ENCODE measurements at places on chromosomes 3 and 15. TPM values are rescaled to one million over a fixed set of nuclear protein-coding genes. Genes with fewer than 3 reads are reported as not detected.

GRCh38 chr3:156356537-156357363 is 198.2 kb downstream of the SSR3 start:
- H3K4me1 ChIP-seq: no peaks in the 10 kb centered on the region
- H3K27me3 ChIP-seq: peaks cover 19% of the 10 kb centered on the region
- no peak overlapping the region for H3K27ac ChIP-seq
- DNase-seq: no peak
- no peaks in the 10 kb centered on the region for H3K36me3 ChIP-seq
- no peak overlapping the region for H3K4me3 ChIP-seq

- no peak for DNase-seq
- no peaks in the 10 kb centered on the region for H3K4me1 ChIP-seq
- no peak overlapping the region for H3K27ac ChIP-seq
- H3K4me3 ChIP-seq: no peak overlapping the region
- H3K36me3 ChIP-seq: peaks cover 18% of the 10 kb centered on the region
- no peaks in the 10 kb centered on the region for H3K27me3 ChIP-seq
These were observed 11.6 kb upstream of the HGD start for GRCh38 chr3:120693439-120694171.

DNA sequence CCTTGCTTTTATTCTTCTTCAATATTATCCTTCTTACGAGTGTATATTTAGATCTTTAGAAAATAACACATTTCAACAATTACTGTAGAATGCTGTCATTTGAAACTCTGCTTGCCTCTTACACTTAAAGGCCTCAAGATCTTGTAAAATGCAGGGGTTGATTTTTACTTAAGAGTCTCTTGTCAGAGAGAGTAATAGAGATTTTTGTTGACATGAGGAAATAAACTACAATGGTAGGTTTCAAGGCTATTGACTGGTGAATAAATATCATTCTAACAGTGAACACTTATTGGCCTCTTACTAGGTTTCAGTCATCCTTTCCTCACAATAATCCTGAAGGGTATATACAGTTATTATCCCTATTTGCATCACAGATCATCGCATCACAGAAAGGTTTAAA is 344.6 kb downstream of the GBE1 start:
- H3K36me3 ChIP-seq: no peaks in the 10 kb centered on the region
- no peak overlapping the region for H3K27ac ChIP-seq
- no peak overlapping the region for H3K4me3 ChIP-seq

DNA sequence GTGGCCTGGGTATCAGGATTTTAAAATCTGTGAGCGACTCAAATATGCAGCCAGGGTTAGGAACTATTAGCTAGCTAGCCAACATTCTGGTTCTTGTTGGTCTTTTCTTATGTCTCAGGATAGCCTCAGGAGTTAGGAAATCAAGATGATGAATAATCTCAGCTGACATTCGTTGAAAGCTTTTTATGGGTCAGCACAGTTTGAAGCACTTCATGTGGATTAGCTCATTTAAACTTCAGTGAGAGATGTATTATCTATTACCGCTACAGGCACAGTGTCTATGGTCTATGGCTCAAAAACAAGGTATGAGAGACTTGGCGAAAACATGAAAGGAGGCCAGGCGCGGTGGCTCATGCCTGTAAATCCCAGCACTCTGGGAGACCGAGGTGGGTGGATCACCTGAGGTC is 187.5 kb upstream of the THRB start:
- no peak overlapping the region for H3K4me3 ChIP-seq
- no peak for DNase-seq
- peaks cover 44% of the 10 kb centered on the region for H3K27me3 ChIP-seq
- H3K36me3 ChIP-seq: no peaks in the 10 kb centered on the region
- H3K27ac ChIP-seq: no peak overlapping the region

- H3K4me3 ChIP-seq: peak overlapping the region; percentile 71
- no peak for DNase-seq
- no peak overlapping the region for H3K27ac ChIP-seq
- H3K27me3 ChIP-seq: peaks cover 18% of the 10 kb centered on the region
- no peaks in the 10 kb centered on the region for H3K36me3 ChIP-seq
These were observed 39.5 kb upstream of the MGA start for GRCh38 chr15:41620536-41621199.

DNA sequence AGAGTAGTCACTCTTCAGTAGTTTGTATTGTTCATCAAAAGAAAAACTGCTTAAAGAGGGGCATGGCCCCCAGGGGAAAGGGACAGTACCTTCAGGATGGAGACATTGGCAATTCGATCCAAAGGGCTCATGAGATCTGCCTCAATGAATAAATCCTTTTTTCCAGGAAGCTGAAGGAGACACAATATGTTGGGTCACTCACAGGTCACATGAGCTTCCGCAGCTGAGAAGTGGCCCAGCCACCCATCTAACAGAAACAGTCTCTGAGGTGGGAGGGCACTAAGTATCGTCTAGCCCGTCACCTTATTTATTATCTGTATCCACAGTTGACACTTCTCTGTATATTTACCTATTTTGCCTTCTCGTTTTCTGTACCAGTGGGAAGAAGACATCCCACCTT is 4.7 kb downstream of the VPS33B start:
- peaks cover 46% of the 10 kb centered on the region for H3K4me1 ChIP-seq
- DNase-seq: no peak
- H3K4me3 ChIP-seq: no peak overlapping the region
- no peak overlapping the region for H3K27ac ChIP-seq
- no peaks in the 10 kb centered on the region for H3K27me3 ChIP-seq
- H3K36me3 ChIP-seq: peaks cover 47% of the 10 kb centered on the region

GRCh38 chr15:49650676-49651075 is 29.8 kb downstream of the DTWD1 start:
- H3K36me3 ChIP-seq: no peaks in the 10 kb centered on the region
- no peaks in the 10 kb centered on the region for H3K27me3 ChIP-seq
- no peaks in the 10 kb centered on the region for H3K4me1 ChIP-seq
- no peak overlapping the region for H3K4me3 ChIP-seq
- no peak overlapping the region for H3K27ac ChIP-seq
- DNase-seq: no peak

DNA sequence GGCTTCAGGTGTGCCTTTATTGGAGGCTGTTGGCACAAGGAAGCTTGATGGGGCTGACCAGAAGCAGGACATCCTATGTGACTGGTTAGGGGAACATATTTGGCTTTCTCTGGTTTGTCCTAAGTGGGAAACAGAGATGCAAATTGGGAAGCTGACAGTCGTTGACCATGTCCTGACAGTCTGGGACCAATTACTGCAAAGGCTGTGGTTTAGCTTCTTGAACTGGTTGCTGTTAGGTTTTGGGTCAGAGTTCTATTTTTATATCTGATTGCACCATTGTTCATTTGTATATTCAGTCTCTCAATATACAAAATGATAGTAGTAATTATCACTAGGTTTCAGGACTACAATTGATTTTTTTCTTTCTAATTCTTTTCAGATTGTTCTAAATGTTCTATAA is 36.8 kb downstream of the SNTN start:
- no peaks in the 10 kb centered on the region for H3K36me3 ChIP-seq
- H3K27ac ChIP-seq: no peak overlapping the region
- H3K27me3 ChIP-seq: no peaks in the 10 kb centered on the region
- no peak overlapping the region for H3K4me3 ChIP-seq
- H3K4me1 ChIP-seq: no peaks in the 10 kb centered on the region

- no peaks in the 10 kb centered on the region for H3K27me3 ChIP-seq
- H3K4me1 ChIP-seq: peaks cover 86% of the 10 kb centered on the region
- peak overlapping the region; percentile 85 for H3K27ac ChIP-seq
- no peaks in the 10 kb centered on the region for H3K36me3 ChIP-seq
These were observed 32.5 kb downstream of the BHLHE40 start for GRCh38 chr3:5011555-5012256.

DNA sequence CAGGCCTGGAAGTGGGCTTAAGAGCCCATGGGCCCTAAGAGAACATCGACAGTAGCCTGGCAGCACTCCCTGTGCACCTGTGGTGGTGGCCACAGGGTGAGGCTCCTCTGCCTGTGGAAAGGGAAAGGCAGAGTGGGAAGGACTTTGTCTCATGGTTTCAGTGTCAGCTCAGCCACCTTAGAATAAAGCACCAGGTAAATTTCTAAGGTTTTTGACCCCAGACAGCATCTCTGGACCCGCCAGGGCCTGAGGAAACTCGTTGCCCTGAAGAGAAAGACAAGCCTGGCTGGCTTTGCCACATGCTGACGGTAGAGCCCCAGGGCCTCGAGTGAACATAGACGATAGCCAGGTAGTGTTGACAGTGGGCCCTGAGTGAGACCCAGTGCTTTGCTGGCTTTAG is 22.1 kb downstream of the GOLGA6A start:
- H3K36me3 ChIP-seq: no peaks in the 10 kb centered on the region
- peaks cover 17% of the 10 kb centered on the region for H3K4me1 ChIP-seq
- no peak overlapping the region for H3K27ac ChIP-seq
- H3K27me3 ChIP-seq: peaks cover 2% of the 10 kb centered on the region
- no peak overlapping the region for H3K4me3 ChIP-seq

GRCh38 chr15:100596792-100597191 is 5.2 kb downstream of the LINS1 start:
- peak overlapping the region; percentile 71 for H3K4me3 ChIP-seq
- H3K27ac ChIP-seq: peak overlapping the region; percentile 93
- peaks cover 47% of the 10 kb centered on the region for H3K36me3 ChIP-seq
- no peaks in the 10 kb centered on the region for H3K27me3 ChIP-seq

GRCh38 chr15:48358229-48359152 is 27.3 kb downstream of the DUT start:
- H3K36me3 ChIP-seq: no peaks in the 10 kb centered on the region
- DNase-seq: no peak
- no peak overlapping the region for H3K4me3 ChIP-seq
- H3K4me1 ChIP-seq: peaks cover 12% of the 10 kb centered on the region
- peaks cover 5% of the 10 kb centered on the region for H3K27me3 ChIP-seq

GRCh38 chr3:189869165-189869564 is 238.0 kb downstream of the TP63 start:
- no peak overlapping the region for H3K4me3 ChIP-seq
- no peaks in the 10 kb centered on the region for H3K36me3 ChIP-seq
- DNase-seq: no peak
- H3K4me1 ChIP-seq: no peaks in the 10 kb centered on the region

GRCh38 chr15:35448294-35448693 is 97.7 kb downstream of the DPH6 start:
- no peaks in the 10 kb centered on the region for H3K27me3 ChIP-seq
- H3K4me3 ChIP-seq: no peak overlapping the region
- no peaks in the 10 kb centered on the region for H3K4me1 ChIP-seq
- H3K36me3 ChIP-seq: no peaks in the 10 kb centered on the region

- peak overlapping the region; percentile 92 for H3K4me3 ChIP-seq
- no peaks in the 10 kb centered on the region for H3K27me3 ChIP-seq
- H3K27ac ChIP-seq: peak overlapping the region; percentile 92
- peak; percentile 90 for DNase-seq
- no peaks in the 10 kb centered on the region for H3K36me3 ChIP-seq
- H3K4me1 ChIP-seq: peaks cover 13% of the 10 kb centered on the region
These were observed 4.0 kb upstream of the SIN3A start for GRCh38 chr15:75455424-75455981.

GRCh38 chr3:135950941-135951340 is 14.6 kb upstream of the PPP2R3A start:
- H3K4me3 ChIP-seq: no peak overlapping the region
- no peaks in the 10 kb centered on the region for H3K4me1 ChIP-seq
- no peak overlapping the region for H3K27ac ChIP-seq

Gene CORO2B
- not detected for total RNA-seq

Gene PRSS50
- not detected for total RNA-seq

Gene UBP1
- 56.1 TPM for total RNA-seq

Gene DAPK2
- total RNA-seq: 3.7 TPM

Gene CD86
- total RNA-seq: 21.7 TPM

Data from activated CD4-positive, alpha-beta memory T cell treated with anti-CD3 and anti-CD28 coated beads, Interleukin-2, amount 10 ng/mL, durations not matched to agents 7 days and 5 days (primary cell).